ENCODE measurements at places on chromosomes 2 and 18.

GRCh38 chr2:9638532-9638931, 7.7 kb upstream of the YWHAQ start:
- DNase-seq: peak; percentile 97

DNA sequence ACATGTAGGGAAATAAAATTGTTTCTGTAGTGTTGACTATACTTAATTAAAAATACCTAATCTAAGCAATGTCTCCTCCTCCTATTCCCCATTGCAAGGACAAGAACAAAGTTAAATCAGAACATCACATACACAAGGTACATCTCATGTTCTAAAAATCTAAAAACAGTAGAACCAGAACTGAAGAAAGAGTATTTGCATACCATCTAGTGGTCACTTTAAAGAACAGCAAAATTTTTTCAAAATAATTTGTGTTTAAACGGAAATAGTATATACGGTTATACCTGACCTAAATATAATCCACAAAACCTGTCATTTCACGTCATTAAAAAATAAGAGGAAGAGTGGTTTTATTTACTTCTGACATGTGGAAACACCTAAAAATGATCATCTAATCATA, 294.3 kb upstream of the KCNH7 start:
- DNase-seq: peak; percentile 24

DNA sequence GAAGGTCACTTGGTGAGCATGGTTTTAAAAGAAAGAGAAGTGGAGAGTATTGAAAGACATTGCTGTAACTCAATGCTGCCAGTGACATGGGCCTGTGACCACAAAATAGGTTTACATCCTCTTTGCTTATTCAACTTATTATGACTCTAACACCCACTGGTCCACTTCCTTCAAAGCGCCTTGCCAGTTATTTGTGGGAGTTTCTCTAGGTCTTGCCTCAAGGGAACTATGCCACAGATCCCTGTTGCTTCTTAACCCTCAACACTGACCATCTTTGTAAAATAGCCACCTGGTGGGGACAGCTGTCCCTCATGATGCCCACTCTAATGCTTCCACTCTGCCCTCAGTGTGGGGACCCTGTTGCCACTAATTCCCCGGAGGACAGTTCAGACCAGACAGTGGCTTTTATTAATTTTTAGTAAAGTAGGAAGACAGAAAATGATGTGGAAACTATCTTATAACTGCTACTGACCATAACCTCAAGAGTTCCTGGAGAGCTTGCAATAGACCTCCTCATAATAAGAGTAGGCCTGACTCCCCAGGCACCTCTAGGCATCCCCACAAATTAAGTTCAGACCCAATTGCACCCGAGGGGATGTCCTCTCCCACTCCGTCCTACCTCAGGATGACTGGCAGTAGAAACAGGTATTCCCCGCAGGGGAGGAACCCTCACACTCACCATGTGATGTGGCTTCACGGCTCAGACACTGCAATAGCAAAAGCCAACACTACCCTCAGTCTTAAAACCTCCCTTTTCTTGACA, 31.3 kb upstream of the SLC25A52 start:
- no peak for DNase-seq

DNA sequence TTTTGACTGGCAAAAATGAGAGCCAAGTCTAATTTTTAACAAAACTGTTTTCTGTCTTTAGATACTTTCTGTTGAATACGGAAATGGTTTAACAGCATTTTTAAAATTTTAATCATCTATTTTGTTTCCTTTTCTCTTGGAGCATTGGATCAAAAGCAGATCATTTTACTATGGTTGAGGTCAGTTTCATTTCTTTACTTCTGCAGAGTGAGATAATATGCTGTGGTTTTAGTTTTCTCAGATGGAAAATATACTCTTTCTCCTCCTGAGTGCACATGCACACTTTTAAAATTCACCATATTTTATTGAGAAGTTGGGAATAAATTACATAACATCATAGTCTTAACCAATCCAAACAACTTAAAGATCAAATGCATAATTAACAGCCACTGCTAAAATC, 283.3 kb downstream of the SLC8A1 start:
- no peak for DNase-seq

DNA sequence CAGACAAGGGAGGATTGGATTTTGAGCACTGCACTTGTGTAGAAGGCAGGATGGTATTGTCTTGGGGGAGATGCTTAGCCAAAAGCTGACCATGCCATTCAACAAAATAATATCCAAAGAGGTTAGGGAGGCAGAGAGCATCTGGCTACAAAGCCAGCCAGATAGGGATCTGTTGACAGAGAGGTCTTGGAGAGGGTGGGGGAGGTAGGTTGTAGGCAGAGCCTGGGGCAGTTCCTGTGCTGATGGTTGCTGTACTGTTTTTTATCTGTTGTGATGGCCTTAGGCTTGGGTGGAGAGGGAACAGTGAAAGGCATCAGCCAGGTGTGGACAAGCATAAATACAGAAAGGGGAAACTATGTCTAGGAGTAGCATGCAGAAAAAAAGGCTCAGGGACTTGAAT, 100.9 kb downstream of the AQP4 start:
- no peak for DNase-seq

- no peak for DNase-seq
Measured at GRCh38 chr2:85430752-85431569, 12.4 kb downstream of the SH2D6 start.

DNA sequence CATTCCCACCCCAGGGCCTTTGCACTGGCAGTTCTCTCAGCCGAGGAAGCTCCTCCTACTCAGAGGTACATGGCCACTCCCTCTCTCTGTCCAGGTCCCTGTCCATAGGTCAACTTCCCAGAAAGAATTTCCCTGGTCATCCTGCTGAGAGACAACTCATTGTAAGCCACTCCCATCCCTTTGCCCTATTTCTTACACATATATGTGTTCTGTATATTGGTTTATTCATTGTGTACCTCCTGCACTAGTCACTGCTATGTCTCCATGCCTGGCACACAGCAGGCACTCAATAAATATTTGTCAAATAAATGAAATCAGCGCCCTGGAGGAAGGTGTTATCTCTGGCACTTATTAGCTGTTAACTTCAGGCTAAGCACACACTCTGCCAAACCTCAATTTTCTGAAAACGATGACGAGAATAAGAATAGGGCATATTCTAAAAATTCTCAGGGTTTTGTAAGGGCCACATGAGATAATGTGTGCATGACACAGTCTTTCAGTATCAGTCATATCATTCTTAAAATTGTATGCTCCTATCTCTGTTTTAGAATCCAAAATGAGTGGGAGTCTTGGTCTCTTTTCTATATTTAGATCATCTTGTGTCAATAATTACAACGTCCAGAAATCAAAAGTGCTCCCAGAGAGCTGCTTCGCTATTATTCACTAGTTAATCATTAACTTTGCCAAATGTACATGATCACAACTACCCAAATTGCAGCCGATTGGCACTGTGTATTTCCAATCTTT, 198.0 kb downstream of the ALK start:
- no peak for DNase-seq

DNA sequence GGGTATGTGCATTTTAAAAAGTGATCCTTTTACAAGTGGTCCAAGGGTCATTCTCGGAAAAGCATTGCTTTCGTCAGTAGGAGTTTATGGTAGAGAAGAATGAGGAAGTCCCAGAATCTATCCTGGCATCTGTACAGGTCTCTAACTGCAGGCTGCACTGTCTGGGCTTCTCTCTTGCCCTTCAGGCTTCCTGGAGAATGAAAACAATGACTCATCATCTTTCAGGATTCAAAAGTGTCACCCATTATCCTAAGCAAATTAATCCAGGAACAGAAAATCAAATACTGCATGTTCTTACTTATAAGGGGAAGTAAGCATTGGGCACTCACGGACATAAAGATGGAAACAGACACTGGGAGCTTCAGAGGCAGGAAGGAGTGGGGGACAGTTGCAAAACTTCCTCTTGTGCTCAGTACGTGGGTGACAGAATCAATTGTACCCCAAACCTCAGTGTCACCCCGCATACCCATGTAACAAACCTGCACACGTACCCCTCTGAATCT, 60.2 kb upstream of the TXNDC2 start:
- DNase-seq: peak; percentile 89

DNA sequence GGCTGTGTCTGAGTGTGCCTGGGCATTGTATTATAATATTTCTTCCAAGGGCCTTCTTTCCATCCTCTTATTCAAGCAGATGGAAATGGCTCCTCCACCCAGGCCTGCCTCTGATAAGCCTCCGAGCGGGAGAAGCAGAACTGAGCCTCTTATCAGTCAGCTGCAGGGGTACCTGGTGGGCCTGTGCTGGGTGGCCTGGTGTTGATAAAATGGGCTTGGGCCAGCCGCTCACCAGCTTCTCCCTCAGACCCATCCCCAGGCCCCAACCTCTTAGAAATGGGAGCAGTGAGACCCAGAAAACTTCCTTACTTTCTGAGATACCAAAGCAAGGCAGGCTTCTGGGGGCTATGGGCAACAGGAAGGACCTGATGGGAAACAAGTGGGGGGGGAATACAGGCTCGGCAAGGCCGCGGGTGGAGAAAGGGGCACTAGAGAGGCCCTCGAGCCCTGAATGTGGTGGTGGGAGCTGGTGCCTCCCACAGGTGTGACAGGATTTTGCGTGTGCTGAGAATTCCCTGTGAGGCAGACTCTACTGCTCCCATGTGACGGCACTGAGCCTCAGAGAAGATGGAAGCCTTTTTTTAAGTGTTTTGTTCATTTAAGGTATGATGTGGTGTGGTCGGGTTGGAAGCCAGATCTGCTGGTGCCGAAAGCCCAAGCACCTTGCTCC, 18.3 kb downstream of the GYPC start:
- no peak for DNase-seq

DNA sequence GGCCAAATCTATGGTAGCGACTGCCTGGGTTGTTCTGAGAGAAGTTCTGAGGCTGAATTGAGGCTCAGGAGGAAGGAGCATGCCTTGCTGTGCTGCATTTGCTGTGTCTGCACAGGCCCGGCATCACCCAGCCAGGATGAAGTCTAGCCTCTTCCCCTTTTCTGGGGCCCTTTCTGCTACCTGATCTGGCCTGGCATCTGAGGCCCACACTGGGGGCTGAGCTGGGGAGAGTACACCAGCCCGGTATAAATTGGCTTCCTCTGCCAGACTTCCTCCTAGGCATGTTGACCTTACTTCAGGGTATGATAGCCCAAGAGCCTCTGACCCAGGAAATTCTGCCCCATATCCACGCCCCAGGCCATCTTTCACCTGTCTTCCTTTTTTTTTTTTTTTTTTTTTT, 30.0 kb downstream of the MRPL35 start:
- DNase-seq: no peak
